SJCRH30 (cell line): ENCODE measurements at places on chromosomes 7 and 10.
A peak's percentile ranks its signal among the peaks of the same experiment; 100 is the strongest.

DNA sequence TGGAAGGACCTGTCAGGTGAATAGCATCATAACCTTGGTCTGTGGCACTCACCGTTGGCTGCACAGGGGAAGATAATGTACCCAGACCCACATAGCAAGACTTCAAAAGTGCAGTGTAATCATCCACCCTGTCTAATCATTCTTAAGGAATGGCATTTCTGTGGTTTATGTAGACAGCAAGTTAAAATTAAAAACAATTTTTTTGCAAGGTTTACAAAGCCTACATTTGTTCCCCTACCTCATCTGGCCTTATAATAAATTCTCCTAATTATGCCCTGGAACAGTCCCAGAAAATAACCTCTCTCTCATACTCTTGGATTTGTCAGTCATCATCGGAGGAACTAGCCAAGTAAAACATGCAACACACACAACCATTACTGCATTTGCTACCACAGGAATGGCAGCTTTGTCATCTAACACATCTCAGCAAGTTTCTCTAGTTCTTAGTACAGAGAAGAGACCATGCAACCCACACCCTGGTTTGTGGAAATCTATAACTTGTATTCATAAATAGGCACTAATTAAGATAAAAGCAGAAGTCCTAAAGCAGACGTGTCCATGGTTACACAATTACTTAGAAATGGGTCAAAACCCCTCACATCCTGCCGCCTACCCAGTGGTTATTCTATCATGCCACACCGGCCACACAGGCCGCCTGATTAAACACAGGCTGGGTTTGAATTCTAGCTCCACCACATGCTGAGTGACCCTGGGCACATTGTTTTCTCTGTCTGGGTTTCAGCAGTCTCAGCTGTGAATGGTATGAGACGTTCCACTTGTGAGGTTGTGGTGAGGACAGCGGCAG lies 19.1 kb downstream of the ABLIM1 start:
- DNase-seq: peak; percentile 72

DNA sequence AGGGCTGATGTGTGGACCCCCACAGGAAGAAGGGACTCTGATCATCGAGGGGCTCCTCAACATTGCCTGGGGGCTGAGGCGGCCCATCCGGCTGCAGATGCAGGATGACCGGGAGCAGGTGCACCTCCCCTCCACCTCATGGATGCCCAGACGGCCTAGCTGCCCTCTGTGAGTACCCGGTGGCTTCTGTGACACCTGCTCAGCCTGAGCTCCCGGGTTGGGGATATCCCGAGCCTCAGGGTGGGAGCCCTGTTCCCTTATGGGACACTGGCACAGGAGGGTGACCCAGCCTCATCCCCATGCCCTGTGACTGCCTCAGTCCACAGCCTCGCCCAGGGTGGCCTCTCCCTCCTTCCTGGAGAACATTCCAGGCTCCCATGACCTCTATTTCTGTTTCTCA lies 3.9 kb upstream of the DEPP1 start:
- DNase-seq: no peak

- DNase-seq: peak; percentile 25
Measured at GRCh38 chr7:33774762-33775523, 130.4 kb upstream of the BMPER start.

DNA sequence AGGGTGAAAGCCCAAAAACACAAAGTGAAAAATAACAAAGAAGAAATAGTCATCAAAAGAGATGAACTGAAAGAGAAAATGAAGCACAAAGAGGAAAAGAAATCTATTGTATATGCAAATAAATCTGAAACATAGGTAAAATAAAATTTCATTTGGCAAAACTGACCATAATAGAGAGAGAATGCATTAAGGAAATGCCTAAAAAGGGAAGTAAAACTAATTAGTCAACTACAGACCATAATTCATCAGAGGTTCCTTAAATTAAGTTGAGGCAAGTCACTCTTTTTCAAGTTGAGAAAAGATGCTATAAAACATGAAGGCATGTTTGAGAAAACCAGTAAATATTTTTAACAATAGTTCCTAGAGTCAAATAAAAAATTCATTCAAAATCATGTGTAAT lies 233.3 kb downstream of the LRRN3 start:
- DNase-seq: no peak

GRCh38 chr10:73653195-73653594 lies 2.6 kb downstream of the SYNPO2L start:
- DNase-seq: no peak

DNA sequence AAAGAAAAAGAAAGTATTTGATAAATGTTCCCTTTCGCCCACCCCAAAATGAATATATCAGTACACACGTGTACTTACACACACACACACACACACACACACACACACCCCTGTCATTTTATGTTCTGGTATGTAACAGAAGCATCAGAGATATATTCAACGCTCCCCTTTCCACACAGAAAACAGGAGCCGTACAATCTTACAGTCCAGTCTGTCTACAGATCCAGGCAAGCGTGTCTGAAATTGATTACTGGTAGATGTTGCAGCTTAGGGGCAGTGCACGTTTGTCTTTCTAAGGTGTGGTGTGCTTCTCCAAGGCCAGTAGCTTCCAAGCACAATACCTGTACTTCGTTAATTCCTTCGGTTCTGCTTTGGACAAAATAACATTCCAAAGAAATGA lies 143.7 kb upstream of the RNF32 start:
- no peak for DNase-seq

DNA sequence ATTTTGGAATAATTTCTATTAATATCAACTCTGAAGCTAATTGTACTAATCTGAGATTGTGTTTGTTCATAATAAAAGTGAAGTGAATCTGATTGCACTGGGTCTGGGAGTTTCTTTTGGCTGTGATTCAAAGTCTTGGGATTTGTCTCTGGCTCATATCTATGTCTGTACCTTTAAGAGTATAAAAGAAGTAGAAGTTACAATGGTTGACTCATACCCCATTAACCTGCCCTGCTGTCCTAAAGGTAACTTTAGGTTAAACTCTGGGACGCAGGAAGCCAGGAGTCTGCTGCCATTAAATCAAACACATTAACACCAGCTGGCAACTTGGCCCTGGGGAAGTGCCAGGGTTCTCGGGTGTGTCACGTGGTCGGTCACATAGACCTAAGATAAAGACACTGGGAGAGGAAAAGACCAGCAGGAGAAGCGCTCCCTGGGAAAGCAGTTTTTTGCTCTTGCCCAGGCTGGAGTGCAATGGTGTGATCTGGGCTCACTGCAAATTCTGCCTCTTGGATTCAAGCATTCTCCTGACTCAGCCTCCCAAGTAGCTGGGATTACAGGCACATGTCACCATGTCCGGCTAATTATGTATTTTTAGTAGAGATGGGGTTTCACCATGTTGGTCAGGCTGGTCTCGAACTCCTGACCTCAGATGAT lies 17.8 kb downstream of the SCD start:
- DNase-seq: peak; percentile 51

GRCh38 chr10:94219829-94220228 lies 142.9 kb downstream of the NOC3L start:
- DNase-seq: no peak

- no peak for DNase-seq
Measured at GRCh38 chr7:152683297-152683696, 7.4 kb upstream of the XRCC2 start.

DNA sequence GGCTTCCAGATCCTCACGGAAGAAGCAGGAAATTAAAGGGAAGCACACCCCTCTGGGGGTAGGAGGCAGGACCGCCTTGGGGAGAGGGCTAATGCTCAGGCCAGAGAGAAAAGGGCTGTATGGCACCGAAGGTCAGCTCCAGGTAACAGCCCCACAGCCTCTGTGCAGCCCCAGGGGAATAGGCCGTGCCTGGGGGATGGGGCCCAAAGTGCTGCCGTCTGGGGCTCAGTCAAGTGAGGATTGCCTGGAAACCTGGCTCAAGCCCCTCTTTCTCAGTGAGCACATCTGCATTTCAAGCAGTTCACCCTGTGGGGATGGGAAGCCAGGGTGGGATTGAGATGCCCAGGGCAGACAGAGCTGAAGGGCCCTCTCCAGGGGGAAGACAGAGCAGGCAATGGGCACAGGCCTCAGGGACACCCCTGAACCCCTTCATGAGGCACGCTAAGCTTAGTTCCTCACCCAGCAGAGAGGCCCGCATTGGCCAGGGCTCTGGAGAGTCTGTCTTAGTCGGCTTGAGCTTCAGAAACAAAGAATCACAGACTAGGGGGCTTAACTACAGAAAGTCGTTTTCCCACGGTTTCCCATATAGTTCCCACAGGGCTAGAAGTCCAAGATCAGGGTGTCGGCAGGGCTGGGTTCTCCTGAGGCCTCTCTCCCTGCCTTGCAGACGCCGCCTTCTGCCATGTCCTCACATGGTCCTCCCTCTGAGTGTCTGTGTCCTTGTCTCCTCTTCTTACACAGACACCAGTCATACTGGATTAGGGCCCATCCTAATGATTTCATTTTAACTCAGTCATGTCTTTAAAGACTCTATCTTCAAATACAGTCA lies 118.2 kb downstream of the PTPN20 start:
- no peak for DNase-seq

DNA sequence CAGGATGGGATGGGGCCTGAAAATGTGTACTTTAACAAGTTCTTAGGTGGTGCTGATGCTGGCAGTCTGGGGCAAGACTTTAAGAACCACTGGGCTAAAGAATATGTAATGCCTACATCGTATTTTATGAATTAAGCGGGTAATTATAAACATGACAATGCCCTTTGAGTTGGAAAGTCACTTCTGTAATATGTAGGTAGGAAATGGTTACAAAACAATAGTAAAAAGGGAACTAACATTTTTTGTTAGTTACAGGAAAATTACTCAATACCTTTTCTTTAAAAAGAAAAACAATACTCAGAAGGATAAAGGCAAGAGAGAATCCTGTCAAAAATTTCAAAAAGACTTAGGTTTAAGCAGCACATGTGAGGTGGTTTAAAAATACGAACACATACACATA lies 48.3 kb upstream of the STEAP4 start:
- DNase-seq: no peak

- DNase-seq: no peak
Measured at GRCh38 chr10:72009051-72009424, 44.8 kb downstream of the CHST3 start.

DNA sequence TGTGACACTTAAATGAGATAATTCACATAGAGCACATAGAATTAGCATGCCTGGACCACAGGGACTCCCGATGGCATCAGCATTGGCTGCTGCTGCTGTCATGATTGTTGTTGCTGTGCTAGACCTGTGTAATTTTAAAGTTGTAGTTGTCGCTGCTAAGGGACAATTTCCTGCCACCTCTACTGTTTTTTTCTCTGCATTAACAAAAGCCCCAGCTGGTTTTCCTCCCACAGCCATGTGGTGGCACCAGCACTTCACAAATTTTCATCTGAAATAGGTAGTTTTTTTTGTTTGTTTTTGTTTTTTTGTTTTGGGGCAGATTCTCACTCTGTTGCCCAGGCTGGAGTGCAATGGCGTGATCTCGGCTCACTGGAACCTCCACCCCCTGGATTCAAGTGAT lies 25.4 kb upstream of the PRXL2A start:
- DNase-seq: peak; percentile 25

- no peak for DNase-seq
Measured at GRCh38 chr7:73650524-73650923, 17.1 kb upstream of the VPS37D start.

DNA sequence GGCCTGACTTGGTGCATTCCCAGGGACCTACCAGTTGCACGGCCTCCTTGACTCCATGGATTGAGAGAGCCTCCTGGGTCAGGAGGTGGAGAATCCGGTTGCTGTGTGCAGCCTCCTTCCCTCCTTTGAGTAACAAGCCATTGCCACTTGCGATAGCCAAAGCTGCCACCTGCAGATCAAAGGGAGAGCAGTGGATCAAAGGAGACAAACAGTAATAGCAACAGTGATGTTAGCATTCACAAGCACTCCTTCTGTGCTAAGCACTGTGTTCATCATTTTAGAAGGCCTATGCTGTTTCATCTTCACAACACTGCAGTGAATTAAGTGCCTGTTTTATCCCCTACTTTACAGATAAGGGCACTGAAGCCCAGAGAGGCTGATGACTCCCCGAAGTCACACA lies 40.1 kb downstream of the ALDH18A1 start:
- no peak for DNase-seq

DNA sequence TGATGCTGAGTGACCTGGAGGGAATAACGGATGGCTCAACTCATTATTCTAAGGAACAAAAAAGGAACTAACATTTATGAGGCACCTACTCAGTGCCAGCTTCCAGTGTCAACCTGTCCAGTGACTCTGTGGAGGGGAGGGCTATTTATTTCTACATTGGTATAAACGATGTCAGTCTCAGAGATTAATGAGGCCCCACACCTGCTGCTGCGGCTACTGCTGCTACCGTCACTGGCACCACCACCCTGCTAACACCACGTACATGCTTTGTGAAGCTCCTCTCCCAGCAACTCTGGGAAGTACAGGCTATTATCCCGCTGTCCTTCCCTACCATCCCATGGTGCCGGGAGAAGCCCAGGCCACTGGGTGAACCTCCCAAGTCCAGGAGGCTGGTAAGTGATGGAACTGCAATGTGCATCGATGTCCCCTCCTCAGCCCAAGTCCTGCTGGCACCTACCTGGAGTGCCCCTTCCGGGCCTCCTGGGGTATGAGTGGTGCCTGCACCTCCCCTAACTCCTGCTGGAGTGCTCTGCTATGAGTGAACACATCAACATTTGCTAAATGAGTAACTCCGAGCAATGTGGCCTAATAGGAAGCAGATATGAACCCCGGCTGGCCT lies 101.5 kb downstream of the ARHGAP22 start:
- DNase-seq: no peak

DNA sequence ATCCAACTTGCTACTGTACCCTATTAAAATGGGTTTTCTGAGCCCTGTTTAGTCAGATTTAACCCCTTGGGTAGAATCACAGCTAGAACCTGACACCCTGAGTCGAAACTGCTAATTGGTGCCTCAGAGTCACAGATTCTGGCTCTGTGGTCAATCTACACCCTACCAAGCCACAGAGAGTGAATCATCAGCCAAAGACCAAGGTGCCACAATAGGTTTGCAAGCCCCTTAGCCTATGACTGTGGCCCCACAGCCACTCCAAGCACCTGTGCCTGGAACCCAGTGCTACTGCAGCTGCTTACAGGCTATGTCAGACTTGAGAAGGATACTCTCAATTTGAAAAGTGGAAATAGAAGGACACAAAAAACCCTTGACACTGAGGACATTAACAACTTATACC lies 202.8 kb upstream of the KCND2 start:
- DNase-seq: no peak

DNA sequence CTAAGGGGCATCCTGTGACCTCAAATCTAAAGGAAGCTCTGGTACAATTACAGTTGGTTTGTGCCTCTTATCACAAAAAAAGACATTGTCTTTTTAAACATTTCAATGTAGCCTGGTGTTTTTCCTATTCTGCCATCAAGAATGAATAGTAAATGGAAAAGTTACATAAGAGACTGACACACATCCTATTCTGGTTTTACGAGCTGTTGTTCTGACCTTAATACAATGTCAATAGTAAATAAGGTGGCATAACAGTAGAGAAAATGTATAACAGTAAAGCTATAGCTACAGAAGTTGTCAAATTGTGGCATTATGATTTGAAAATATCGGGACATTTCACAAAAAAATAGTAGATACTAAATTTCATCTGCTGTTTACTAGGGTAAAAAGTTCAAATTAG lies 88.4 kb downstream of the NT5C2 start:
- DNase-seq: no peak
